ENCODE measurements at places on chromosomes 6 and 20.

- DNase-seq, result no peak
These were observed 14.1 kb upstream of the SPDEF start for GRCh38 chr6:34570066-34570833.

- DNase-seq, result no peak
These were observed 615.1 kb upstream of the NRSN1 start for GRCh38 chr6:23510778-23511510.

DNA sequence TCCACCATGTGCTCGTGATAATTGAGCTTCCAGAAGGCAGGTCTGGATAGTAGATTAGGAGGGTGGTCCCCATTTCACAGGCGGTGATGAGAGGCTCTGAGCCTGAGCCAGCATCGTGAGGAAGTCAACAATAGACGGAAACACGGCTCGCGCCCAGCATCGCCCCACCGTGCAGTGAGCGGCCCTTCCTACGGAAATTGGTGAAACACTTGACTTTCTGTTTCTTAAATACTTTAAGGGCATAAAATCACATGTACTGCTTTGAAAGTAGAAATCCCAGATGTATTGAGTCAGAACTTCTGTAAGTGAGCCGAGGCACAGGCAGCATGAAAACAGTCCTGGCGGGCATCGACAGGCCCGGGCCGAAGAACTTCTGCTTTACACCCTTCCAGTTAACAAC lies 4.3 kb upstream of the KIF25 start:
- peak; percentile 91 for DNase-seq

GRCh38 chr20:47326658-47327268 lies 29.7 kb downstream of the ZMYND8 start:
- DNase-seq, result no peak

- no peak for DNase-seq
These were observed 20.6 kb downstream of the DTNBP1 start for GRCh38 chr6:15642276-15642675.

GRCh38 chr6:22313796-22314195 lies 17.0 kb upstream of the PRL start:
- no peak for DNase-seq

DNA sequence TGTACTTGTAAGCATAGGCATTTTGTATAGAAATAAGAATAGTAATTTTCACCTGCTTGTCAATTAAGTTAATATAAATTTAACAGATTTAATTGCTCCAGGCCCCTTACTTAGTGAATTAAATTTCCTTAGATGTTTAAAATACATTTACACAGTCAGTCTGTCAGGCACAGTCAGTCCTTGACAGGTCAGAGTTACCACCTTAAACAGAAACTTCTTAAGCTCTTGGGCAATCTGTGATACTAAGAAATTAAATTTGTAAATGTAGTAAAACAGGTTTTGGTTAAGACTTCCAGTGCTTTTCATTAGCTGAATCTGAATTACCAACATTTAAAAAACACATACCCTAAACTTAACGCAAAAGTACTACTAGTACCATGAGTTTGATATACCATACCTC lies 15.9 kb downstream of the PTPRA start:
- no peak for DNase-seq

DNA sequence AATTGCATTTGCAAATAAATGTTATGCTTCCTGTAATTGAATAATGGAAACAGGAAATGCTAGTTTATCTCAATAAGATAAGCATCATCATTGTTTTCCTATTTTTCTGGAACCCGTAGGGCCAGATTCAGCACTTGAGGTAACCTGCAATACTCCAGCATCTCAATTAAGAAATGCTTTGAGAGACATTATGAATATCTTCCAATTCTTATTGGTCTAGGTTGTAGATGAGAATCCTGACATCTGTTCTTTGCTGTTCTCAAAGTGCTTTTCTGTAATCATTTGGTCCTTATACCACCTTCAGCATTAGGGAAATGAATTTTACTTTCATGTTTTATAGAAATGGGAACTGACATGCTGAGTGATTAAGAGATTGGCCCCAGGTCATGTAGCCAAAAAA lies 428.3 kb downstream of the CBLN4 start:
- no peak for DNase-seq

Measured in muscle of leg (tissue), 16 donors.